ENCODE measurements at places on chromosomes 16 and 17.

DNA sequence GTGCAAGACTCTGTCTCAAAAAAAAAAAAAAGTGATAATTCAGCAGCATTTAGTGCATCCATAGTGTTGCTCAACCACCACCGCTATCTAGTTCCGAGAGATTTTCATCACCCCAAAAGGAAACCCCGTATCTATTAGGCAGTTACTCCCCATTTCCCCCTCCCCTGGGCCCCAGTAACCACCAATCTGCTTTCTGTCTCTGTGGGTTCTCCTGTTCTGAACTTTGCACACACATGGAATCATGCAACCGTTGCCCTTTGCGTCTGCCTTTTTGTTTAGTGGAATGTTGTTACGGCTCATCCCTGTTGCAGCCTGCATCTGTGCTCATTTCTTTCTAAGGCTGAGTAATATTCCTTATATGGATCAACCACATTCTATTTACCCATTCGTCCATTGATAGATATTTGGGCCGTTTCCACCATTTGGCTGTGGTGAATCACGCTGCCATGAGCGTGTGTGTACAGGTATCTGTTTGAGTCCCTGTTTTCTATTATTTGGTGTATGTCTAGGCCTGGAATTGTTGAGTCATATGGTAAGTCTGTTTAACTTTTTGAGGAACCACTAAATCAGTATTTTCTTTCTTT lies 8.7 kb upstream of the SYNGR2 start:
- no peak for DNase-seq

- no peak for DNase-seq
Measured at GRCh38 chr16:51682905-51683304, 531.8 kb upstream of the SALL1 start.

GRCh38 chr17:7922845-7923628 lies 6.6 kb downstream of the KCNAB3 start:
- peak; percentile 86 for DNase-seq

- no peak for DNase-seq
Measured at GRCh38 chr16:57268804-57269800, 15.4 kb downstream of the PLLP start.

All from hepatic stellate cell (primary cell).